ENCODE measurements at places on chromosomes 4 and X.

DNA sequence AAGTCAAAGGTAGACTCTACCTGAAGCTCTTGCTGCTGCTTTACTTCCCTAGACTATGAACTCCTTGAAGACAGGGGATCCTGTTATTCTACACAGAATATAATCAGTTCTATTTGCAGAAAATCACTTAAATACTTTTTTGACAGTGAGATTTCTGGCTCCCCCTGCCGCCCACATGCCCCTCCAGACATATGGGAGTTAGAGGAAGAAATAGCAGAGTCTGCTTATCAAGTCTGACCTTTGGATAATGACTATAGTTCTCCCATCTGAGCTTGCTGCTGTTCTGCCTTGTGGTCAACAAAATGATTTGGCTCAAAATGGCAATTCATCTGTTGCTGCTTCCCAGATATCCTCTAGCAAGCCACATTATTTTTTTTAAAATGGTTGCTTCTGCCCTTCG, 101.1 kb downstream of the ENOX2 start:
- DNase-seq = no peak

- DNase-seq = no peak
Observed at GRCh38 chr4:151792995-151793394, 32.2 kb upstream of the GATB start.

GRCh38 chr4:87391576-87392054, 627 bp upstream of the HSD17B11 start:
- DNase-seq = no peak

DNA sequence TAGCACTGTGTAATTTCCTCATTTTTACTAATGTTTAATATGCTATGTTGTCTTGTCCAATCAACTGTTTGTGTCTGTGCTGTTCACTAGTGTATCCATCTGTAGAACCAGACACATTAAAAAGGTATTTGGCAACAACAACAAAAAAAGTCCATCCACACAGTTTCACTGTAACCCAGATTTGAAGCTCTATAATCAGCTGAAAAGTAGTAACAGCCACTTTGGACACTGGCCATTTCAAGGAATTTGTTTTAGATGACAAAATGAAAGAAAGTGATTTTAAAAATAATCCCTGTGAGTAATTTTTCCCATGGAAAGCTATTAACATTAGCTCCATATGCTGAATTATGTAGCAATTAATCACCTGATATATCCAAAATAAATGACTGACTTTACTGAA, 2.2 kb upstream of the FBXL5 start:
- no peak for DNase-seq

DNA sequence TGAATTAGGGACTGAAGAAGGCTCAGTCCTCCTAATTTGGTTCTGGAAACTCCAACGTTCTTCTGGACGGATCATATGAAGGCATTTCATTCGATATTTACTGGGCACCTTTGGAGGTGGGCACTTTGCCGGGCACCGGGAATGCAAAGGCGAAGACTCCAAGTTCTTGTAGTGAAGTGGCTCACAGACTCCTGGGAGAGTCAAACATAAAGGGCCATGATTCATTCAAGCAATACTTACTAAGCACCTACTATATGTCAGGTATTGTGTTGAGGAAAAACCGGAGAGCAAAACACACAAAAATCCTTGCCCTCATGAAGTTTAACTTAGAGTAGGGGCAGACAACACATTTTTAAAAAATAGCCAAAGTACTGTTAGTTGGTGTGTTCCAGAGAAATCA, 17.0 kb upstream of the ERCC6L start:
- no peak for DNase-seq

GRCh38 chr4:30616942-30617646, 103.1 kb upstream of the PCDH7 start:
- no peak for DNase-seq

GRCh38 chrX:20595928-20596575, 329.3 kb upstream of the RPS6KA3 start:
- DNase-seq = peak; percentile 33

DNA sequence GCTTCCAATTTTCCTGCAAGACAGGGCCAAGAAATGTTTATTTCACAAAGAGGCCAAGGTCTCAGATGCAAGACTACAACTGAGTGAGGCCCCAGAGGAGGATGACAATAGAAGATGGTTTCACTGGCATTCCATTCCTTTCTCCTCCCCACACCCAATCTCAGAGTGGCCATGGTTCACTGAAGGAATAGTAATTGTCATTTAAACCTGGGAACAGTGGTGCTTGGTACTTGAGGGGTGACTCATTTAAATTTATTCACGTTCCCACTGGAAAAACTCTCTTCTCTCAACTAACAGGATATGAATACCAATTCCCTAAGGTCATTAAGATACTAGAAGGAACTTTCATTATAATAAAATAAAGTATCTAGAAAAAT, 35.3 kb upstream of the CXCL8 start:
- DNase-seq = no peak

DNA sequence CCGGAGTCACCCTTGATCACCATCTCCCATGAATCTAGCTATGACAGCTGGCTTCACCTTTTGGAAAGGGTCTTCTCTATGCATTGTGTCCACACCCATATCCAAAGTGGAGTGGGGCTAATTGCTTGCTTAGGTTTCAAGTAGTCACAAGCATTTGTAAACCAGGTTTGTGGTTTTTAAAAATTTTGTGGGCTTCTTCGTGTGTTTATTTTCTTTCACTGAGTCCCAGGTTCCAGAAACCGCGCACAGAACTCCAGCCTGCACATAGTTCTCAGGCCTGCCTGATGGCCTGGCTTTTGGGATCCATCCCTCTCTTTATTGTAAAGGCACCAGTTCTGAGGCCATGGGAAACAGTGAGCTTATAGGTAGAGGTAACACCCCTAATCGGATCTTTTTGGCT, 70.2 kb upstream of the TLR3 start:
- no peak for DNase-seq

GRCh38 chr4:155025762-155026457, 182.5 kb upstream of the NPY2R start:
- DNase-seq = peak; percentile 56

DNA sequence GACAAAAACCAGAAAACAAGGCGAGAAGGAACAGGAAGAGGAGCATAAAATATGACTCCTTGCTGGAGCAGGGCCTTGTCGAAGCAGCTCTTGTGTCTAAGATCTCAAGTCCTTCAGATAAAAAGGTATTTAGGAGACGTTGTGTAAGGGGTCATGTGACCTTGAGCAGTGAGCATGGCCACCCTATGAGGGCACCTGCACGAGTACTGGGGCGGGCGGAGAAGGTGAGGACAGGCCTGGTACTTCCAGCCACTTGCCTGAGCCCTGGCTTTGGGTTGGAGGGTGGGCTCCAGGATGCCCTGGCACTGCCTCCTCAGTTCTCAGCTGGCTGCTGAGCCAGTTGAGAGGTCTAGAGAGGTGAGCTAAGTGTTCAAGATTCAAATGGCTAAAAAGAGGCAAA, 29.9 kb downstream of the NSD2 start:
- DNase-seq = no peak

DNA sequence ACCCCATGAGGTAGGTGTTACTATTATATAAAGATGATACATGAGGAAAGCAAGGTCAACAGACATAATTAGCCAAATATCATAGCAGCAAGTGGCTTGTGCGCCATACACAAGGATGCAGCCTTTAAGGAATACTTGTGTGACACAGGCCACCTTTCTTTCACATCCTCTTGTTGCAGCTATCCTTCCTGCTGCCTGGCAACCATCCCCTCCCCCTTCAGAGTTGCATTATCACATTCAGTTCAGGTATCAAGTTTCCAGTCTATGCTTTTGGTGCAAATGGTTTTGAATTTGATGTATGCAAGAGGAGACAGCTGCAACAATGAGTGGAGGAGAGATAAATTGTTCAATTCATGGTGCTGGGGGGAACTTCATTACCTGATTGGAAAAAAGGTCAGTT, 6.4 kb downstream of the ZCCHC18 start:
- DNase-seq = no peak

DNA sequence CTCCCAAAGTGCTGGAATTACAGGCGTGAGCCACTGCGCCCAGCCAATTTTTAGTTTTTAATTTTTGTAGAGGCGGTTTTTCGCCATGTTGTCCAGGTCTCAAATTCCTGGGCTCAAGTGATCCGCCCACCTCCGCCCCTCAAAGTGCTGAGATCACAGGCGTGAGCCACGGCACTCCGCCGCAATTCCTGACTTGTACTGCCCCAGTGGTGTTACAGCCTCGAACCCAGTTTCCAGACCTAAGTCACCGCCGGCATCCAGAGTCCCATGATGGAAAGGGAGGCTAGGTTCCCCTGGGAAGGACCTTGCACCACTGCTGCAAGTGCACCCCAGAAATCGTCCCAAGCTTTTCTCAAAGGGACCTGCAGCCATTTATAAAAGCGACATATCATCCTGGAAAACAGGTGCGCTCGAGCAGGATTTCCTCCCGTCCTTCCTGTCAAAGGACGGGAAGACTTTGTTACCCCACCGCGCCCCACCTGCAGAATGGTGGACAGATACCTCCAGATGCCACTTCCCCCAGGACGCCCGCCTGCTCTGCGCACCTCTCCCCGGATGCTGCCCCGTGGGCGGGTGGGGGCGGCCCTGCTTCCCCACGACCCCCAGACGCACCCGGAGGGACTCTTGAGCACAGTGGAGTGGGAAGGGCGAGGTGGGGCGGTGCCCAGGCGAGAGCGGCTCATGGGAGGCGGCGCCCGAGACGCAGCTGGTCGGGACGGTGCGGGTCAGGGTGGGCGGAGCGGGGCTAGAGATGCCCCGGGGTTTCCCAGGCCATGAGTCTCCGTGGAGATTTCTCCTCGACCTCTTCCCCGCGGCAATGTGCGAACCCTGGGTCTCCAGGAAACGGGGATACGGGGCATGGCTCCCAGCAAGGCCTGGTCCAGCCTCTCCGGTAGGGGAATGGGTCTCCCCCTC, 947 bp upstream of the RPL10 start:
- DNase-seq = peak; percentile 93

DNA sequence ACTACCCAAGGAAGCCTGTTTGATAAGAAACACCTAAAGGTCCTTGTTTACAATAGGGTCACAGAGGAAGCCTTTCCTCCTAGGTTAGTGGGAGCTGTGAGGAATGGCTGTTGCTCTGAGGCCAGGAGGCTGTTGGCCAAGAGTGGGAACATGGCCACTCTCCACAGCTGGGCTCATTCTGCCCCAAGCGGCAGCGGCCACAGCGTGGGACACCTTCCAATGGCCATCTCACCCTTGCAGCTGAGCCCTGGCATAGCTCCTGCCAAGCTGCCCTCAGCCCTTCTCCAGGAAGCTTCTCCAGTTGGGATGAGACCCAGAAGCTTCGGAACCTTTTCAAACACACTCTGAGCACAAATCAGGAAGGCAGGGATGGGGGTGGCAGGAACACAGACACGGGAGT, 111.8 kb upstream of the MAP3K15 start:
- DNase-seq = peak; percentile 40

- DNase-seq = no peak
Observed at GRCh38 chr4:6854098-6854744, 55.4 kb upstream of the TBC1D14 start.

DNA sequence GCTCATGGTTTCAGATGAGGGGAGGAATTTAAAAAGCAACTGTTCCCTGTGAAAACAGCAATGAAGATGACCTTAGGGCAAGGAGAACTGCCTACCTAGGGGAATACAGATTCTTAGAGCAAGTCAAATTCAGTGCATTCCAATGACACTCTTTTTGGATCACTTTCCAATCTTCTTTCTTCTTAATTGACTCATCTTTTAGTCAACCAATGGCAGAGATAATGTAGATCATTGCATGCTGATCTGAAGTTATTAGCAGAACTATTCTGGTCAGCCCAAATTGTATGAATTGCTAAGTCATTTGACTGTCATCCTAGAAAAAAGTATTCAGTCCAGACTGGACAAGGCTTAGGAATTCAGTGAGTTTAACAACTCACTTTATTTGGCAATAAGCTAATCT, 12.6 kb upstream of the NR3C2 start:
- DNase-seq = no peak

DNA sequence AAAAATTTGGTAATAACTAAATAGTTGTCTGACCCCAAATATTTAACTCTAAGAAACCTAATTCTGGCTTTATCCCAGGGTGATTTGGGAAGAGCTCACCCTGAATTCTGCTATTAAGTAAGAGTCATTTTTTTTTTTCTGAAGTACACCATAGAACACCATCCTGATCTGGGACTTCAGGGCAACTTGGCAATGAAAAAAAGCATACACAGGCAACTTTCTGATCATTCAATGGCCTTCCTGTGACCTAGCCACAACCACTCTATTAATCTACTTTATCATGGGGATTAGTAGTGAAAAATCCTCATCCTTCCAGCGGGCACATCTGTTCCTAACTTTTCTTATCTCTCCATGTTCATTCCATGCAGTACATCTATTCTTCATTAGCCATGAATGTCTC, 333.2 kb upstream of the MAD2L1 start:
- no peak for DNase-seq

DNA sequence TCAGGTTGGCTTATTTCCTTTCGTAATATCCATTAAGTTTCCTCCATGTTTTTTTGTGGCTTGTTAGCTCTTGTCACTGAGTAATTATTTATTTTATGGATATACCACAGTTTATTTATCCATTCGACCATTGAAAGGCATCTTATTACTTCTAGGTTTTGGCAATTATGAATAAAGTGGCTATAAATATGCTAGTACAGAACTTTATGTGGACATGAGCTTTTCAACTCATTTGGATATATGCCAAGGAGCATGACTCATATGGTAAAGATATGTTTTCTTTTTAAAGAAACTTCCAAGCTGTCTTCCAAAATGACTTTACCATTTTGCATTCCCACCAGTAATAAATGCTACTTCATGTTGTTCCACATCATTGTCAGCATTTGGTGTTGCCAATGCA, 803.6 kb downstream of the GLUD2 start:
- DNase-seq = no peak

DNA sequence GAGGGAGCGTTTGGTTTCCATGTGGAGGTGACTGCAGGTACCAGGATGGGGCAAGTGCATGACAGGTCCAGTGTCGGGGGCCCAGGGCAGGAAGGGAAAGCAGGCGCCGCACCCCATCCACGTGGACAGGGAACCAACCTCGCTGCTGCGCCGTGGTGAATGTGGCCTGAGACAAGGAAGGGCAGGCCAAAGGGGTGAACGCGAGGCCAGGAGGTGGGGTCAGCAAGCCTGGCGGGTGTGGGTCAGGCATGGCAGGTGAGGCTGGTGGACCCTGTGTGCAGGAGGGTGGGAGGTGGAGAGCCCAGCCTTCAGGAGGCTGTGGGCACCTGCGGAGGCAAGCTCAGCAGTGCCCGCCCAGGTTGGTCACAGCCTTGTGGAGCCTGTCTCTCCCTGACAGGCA, 14.7 kb downstream of the SH3BP2 start:
- peak; percentile 20 for DNase-seq

DNA sequence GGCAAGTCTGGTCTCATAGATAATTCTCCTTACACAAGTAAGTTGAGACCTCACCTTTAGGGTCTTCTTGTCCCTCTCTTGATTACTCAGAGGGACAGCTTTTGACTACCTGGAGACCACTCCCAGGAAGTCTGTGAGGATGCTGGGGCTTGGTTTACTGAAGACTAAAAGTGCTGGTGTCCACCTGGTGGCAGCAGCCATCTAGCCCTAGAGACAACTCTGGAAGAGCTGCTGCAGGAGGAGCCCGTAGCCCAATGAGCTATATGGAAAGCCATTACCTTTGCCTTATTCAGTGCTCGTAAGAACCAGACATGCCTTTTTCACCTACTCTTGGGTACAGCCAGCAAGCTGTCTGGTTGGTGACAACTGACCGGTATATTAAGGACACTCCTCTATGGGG, 7.3 kb downstream of the FGFBP2 start:
- DNase-seq = no peak
